MG63 (cell line): ENCODE measurements at places on chromosomes 6 and 20. TPM values are rescaled to one million over a fixed set of nuclear protein-coding genes. Genes with fewer than 3 reads are reported as not detected.

Gene TOX2
- 0.89 TPM in 1 of 2 replicates, not detected in the other for total RNA-seq

Gene ACSS1
- total RNA-seq, result 0.10 TPM in 1 of 2 replicates, not detected in the other

Gene DUSP15
- 1.3 and 1.9 TPM in 2 replicates for total RNA-seq

Gene GNRH2
- not detected in 2 replicates for total RNA-seq

Gene TMEM217
- 0.17 and 0.36 TPM in 2 replicates for total RNA-seq

Gene CLDN20
- total RNA-seq, result not detected in 2 replicates

Gene PRDM13
- 0.07 TPM in 1 of 2 replicates, not detected in the other for total RNA-seq

Gene PSORS1C2
- not detected in 2 replicates for total RNA-seq

Gene HSPA1L
- total RNA-seq, result 0.33 and 0.39 TPM in 2 replicates

Gene MROH8
- total RNA-seq, result 0.63 TPM in 1 of 2 replicates, not detected in the other

Gene FUT9
- total RNA-seq, result not detected in 2 replicates

Gene PTK7
- total RNA-seq, result 45.0 and 57.3 TPM in 2 replicates

Gene LCA5
- 3.2 and 7.7 TPM in 2 replicates for total RNA-seq

Gene PGC
- total RNA-seq, result not detected in 2 replicates

Gene LYRM2
- 7.1 and 28.4 TPM in 2 replicates for total RNA-seq

Gene SLC17A1
- not detected in 2 replicates for total RNA-seq

Gene DEFB125
- not detected in 2 replicates for total RNA-seq

Gene MCM9
- 3.0 and 7.9 TPM in 2 replicates for total RNA-seq

Gene SLC26A8
- total RNA-seq, result not detected in 2 replicates

Gene PHACTR2
- total RNA-seq, result 23.8 and 26.2 TPM in 2 replicates

Gene ARFGAP1
- total RNA-seq, result 67.2 and 83.8 TPM in 2 replicates

Gene ARMC12
- total RNA-seq, result not detected in 2 replicates

Gene TSHZ2
- not detected in 2 replicates for total RNA-seq

Gene GSTA2
- 0.63 TPM in 1 of 2 replicates, not detected in the other for total RNA-seq

Gene ADGRG6
- total RNA-seq, result 0.64 and 0.99 TPM in 2 replicates

Gene SPEF1
- 0.95 TPM in 1 of 2 replicates, not detected in the other for total RNA-seq

Gene BPIFA1
- not detected in 2 replicates for total RNA-seq
